ENCODE measurements at places on chromosomes 6 and 20. TPM values are rescaled to one million over a fixed set of nuclear protein-coding genes. Genes with fewer than 3 reads are reported as not detected.

MYL9 gene
- 0.59 TPM for total RNA-seq

IMPG1 gene
- not detected for total RNA-seq

ESR1 gene
- not detected for total RNA-seq

LRFN2 gene
- total RNA-seq: not detected

LKAAEAR1 gene
- not detected for total RNA-seq

LAMA5 gene
- 1.9 TPM for total RNA-seq

ADGRF1 gene
- not detected for total RNA-seq

POU3F2 gene
- total RNA-seq: not detected

OPRL1 gene
- total RNA-seq: 0.75 TPM

IL20RA gene
- total RNA-seq: not detected

CD93 gene
- total RNA-seq: 1.6 TPM

CGA gene
- total RNA-seq: not detected

THEMIS gene
- 133 TPM for total RNA-seq

DEF6 gene
- 153 TPM for total RNA-seq

PNPLA1 gene
- not detected for total RNA-seq

TSBP1 gene
- total RNA-seq: not detected

MOXD1 gene
- total RNA-seq: 0.45 TPM

SIRPG gene
- total RNA-seq: 122 TPM

PLN gene
- total RNA-seq: not detected

PAK5 gene
- not detected for total RNA-seq

CUL9 gene
- 71.3 TPM for total RNA-seq

NOTCH4 gene
- total RNA-seq: 0.61 TPM

DZANK1 gene
- 2.0 TPM for total RNA-seq

MAS1 gene
- total RNA-seq: not detected

GTSF1L gene
- total RNA-seq: 0.28 TPM

MMP24 gene
- total RNA-seq: not detected

LGSN gene
- 0.18 TPM for total RNA-seq

NKAIN4 gene
- not detected for total RNA-seq

FAM229B gene
- total RNA-seq: 4.5 TPM

VAPB gene
- 25.5 TPM for total RNA-seq

SMOC2 gene
- total RNA-seq: not detected

CST7 gene
- 202 TPM for total RNA-seq

SCUBE3 gene
- total RNA-seq: 0.12 TPM

OOEP gene
- 0.40 TPM for total RNA-seq

CPNE1 gene
- 286 TPM for total RNA-seq

ISM1 gene
- 0.12 TPM for total RNA-seq

LY6G6D gene
- not detected for total RNA-seq

XKR7 gene
- total RNA-seq: not detected

CSNK2B gene
- total RNA-seq: 236 TPM

MOG gene
- total RNA-seq: not detected

DCBLD1 gene
- total RNA-seq: 5.8 TPM
